ENCODE measurements at places on chromosomes 16 and 17.

GRCh38 chr16:31483081-31483480 is at the start of gene SLC5A2:
Gene SLC5A2 (plus strand): TSS chr16:31483123. CDS start chr16:31483137, 14 bp downstream.
- DNase-seq, result no peak

- DNase-seq, result no peak
Measured at GRCh38 chr17:10477701-10478100, 8.3 kb upstream of the MYH4 start.

- DNase-seq, result no peak
Measured at GRCh38 chr16:52446080-52446479, 100.9 kb downstream of the TOX3 start.

DNA sequence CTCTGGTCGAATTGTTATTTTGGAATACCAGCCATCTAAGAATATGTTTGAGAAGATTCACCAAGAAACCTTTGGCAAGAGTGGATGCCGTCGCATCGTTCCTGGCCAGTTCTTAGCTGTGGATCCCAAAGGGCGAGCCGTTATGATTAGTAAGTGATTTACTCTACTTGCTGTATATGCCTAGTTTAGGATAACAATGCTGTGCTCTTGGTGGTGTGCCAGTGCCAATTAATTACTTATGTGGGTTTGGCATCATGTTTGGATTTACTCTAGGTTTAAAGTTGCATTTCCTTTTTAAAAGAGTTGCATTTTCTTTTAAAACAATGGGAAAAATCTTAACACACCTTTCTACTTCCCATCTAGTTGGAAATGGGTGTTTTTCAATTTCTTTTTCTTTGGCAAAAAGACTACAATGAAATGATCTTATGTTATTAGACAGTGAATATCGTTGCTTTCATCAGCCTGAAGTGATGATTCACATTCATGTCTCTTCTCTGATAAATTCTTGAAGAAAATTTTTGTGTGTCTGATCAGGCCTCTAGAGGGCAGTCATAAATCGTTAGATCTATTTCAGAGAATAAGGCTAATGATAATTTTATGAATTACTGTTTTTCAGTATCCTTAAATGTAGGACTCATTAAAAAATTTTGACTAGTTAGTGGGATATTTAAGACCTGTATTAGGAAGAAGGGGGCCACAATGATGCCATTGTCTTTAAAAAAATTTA is 5.6 kb downstream of the SF3B3 start:
- DNase-seq, result peak; percentile 37

- DNase-seq, result no peak
Measured at GRCh38 chr16:85365120-85365519, 248.0 kb upstream of the GSE1 start.

GRCh38 chr16:82055728-82056549 is 20.9 kb downstream of the HSD17B2 start:
- no peak for DNase-seq

DNA sequence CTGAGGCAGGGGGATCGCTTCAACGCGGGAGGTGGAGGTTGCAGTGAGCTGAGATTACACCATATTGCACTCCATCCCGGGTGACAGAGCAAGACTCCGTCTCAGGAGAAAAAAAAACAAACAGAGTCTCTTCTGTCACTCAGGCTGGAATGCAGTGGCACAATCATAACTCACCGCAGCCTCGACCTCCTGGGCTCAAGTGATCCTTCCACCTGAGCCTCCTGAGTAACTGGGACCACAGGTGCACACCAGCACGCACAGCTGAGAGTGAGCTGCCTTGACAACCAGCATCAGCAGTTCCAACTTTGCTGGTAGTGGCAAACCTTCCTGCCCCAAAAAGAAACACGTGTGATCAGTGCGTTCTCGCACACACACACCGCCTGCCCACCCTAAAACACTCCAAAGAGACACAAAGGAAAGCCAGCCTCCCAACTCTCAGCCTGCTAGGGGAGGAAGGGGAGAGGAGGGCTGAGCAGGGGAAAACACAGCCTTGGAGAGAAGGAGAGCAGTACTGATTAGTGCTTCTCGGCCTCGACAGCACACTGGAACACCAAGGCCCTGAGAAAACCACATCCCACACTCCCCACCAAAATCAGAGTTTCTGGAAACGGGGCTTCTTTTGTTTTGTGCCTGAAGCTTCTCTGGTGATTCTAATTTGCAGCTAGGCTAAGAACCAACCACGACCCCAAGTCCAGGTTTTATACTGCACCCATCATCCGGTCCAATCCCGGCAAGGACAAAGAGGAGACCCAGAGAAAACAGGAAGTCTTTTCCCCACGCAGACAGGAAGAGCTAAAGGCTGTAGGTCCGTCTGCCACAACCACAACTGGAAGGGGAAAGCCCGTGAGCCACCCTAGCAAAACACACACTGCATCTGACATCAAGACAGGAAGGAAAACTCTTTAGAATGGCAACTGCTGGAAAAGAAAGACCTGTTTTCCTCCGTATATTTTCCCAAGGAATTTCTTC is 28.8 kb downstream of the ZCCHC14 start:
- DNase-seq, result no peak

DNA sequence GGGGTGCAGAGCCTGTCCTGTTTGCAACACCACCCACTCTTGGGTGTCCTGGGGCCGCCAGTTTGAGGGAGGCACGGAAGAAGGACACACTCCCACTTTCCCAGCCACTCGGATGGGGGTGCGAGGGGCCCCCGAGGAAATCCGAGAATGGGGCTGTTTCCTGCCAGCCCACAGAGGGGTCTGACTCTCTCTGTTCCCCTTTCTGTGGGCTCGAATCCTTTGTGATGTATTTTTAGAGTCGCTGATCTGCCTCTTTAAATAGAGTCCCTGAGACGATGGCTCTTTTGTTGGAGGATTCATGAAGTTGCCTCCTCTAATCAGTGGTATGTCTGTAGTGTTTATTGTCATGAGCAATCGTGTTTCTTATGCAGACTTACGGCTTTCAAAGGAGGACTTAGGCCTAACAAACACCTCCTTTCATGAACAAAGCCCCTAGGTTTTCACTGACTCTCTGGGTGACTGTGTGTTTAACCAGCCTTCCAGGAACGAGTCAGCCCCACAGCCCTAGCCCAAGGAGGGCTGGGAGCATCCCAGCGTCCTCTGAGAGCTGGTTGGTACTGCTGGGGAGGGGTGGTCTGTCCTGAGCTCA is 29.1 kb downstream of the CIBAR2 start:
- DNase-seq, result no peak

All from fibroblast of skin of left biceps (primary cell).